Skin of body (tissue), 3 donors: ENCODE measurements at places on chromosomes 13 and 19.

DNA sequence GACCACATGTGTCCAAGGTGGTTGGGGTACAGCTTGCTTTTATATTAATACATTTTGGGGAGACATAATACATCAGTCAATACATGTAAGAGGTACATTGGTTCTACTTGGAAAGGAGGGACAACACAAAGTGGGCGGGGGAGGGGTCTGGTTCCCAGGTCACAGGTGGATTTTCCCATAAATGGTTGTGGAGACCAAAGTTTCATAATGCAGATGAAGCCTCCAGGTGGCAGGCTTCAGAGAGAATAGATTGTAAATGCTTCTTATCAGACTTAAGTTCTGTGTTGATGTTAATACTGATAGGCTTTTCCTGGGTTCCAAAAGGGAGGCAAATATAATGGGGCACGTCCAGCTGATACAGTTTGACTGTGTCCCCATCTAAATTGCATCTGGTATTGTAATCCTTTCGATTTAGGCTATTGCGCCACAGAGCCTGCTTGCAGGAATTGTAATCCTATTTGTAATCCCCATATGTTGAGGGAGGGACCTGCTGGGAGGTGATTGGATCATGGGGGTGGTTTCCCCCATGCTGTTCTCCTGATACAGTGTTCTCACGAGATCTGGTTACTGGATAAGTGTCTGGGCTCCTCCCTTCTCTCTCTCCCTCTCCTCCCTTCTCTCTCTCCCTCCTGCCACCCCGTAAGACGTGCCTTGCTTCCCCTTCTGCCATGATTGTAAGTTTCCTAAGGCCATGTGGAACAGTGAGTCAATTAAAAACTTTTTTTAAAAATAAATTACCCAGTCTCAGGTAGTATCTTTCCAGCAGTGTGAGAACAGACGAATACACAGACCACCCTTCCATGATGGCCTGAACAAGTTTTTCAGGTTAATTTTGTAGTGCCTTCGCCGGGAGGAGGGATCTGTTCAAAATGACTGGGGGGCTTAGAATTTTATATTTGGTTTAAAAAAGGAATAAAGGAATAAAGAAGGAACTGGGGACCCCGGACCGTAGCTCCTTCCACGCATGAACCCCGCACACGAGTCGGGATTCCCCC lies 44.9 kb downstream of the ZNF823 start:
- peak; percentile 74 for DNase-seq

DNA sequence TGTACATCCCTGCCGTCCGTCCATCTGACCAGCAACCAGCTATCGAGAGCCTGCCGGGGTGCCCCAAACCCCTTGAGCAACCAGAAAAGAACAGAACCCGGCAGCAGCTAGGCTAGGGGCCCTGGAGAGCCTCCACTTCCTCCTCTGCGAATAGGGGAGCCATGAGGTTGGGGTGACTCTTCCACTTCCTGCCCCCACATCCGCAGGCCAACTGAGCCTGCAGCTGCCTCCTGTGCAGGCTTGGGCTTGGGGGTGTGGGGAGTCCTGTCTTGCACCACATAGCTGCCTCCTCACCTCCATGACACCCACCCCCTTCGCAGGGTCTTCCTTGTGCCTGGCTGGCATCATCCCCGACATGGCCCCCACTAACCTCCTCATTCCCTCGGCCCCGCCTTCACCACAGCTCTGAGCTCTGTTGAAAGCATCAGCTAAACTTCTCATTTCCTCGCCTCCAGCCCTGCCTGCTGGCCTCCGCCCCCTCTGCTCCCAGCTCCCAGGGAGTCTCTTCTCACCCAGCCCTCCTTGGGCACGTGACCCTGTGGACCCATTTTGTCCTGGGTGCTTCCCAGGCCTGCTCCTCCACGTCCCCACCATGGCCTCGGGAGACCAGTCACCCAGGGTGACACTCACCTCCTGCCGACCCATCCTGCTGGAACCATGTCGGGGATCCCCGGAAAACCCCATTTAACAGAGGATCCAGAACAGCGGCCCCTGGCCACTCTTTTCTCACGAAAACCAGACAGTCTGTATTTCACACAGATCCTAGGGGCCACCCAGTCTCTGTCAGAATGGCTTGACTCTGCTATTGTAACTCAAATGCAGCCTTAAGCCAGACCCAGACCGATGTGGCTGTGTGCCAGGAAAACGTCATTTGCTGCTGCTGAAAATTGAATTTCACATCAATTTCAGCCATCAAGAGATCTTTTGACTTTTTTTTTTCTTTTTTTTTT lies 50.4 kb downstream of the MYO9B start:
- peak; percentile 24 for DNase-seq

DNA sequence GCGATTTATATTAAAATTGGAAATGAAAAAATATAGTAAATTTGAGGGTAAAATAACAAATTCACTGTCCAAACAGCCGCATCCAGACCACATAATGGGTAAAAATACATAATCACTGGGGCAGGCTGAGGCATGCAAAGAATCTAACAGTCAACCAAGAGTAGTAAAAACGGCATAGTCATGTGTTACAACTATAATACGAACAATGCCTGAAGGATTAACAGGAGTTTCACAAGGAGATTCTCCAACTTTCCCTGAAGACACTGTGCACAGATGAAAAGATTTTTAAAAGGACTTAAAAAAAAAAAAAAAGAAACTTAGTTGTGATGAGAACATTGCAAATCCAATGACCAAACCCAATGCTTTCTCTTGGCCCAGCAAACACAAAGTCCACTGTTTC lies 20.4 kb upstream of the ATXN8OS start:
- DNase-seq: no peak

- no peak for DNase-seq
Measured at GRCh38 chr13:110006304-110006703, 219.9 kb upstream of the IRS2 start.

DNA sequence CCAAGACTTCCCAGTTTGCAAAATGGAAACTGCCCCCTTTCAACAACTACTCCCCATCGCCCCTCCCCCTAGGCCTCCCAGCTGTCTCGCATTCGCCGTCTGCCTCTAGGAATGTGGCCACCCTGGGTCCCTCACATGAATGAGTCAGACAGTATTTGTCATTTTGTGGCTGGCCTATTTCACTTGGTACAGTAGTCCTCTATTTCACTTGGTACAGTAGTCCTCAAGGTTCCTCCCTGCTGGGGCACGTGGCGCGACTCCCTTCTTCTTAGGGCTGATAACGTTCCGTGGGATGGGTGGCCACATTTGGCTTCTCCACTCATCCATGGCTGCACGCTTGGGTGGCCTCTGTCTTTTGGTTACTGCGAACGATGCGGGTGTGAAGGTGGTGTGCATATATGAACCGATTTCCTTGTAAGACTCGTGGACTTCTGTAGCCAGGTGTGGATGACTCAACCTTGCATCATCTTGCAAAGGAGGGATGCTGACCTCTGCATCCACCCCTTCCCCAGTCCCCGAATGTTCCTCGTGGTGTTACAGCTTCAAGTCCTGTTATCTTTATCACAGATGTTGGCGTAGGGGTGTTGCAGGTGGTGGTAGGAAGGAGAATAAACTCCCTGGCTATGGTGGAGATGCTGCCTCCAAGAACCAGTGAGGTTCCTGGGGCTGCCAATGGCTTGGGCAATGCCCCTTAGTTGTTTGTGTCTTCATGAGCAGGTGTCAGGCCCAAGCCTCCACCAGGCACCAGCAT lies 112.1 kb upstream of the SOX1 start:
- no peak for DNase-seq

- no peak for DNase-seq
Measured at GRCh38 chr13:74550039-74550438, 415.8 kb upstream of the KLF12 start.

- peak; percentile 75 for DNase-seq
Measured at GRCh38 chr13:74661851-74662250, 527.6 kb upstream of the KLF12 start.

GRCh38 chr13:29748097-29748496 lies 102.3 kb downstream of the UBL3 start:
- no peak for DNase-seq

GRCh38 chr19:41420101-41420880 lies 6.9 kb downstream of the B3GNT8 start:
- no peak for DNase-seq

DNA sequence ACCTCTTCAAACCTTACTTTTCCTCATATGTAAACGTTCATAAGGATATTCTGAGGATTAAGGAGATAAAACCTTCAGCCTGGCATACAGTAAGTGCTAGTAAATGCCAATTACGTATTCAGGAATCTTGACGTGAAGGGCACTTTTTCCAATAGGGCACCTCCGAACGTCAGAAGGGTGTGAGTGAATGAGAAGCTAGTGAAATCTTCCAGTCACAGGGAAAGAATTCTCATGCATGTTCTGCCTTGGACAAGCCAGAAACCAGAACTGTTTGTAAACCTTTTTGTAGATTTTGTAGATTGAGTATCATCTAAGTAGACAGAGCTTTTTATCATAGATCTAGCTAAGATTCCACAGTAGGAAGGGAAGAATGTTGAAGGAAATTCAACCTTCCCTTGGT lies 16.5 kb downstream of the DGKH start:
- no peak for DNase-seq

DNA sequence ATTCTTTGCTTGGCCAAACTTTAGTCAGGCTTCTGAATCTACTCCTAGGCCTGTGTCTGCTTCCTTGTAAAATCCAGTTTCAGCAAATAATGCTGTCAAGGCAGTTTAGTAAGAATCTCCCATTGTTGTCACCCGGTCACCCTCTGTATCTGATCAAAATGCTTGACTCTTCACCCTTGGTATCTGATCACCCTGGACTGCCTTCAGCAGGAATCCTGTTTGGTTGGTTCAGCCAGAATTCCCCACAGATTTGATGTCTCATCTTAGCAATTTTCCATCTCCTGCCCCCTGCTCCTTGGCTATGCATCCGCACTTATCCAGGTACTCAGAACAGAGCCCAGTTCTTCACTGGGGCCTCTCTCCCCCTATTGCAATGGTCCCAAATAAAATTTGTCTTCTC lies 172.4 kb upstream of the UBL3 start:
- no peak for DNase-seq

DNA sequence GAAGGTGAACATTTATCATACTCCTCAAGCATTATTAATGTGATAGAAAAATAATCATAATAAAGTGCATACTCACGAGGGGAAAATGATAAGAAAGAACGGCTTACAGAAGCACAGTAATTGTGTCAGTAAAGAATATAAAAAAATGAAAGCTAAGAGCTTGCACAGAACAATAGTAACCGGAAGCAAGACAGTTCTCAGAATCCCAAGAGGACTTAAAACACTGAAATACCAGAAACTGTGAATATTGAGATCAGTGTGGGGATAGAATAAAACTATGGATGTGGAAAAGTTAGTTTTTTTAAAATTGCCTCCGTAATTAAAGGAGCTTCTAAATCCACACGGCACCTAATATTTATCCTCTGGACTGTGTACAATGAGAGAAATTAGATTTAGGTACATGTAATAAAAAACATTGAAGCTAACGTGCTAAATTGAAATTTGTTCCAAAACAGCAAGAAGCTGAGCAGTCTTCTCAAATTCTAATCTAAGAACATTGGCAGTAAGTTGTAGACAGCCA lies 482.7 kb downstream of the SLITRK6 start:
- DNase-seq: no peak

DNA sequence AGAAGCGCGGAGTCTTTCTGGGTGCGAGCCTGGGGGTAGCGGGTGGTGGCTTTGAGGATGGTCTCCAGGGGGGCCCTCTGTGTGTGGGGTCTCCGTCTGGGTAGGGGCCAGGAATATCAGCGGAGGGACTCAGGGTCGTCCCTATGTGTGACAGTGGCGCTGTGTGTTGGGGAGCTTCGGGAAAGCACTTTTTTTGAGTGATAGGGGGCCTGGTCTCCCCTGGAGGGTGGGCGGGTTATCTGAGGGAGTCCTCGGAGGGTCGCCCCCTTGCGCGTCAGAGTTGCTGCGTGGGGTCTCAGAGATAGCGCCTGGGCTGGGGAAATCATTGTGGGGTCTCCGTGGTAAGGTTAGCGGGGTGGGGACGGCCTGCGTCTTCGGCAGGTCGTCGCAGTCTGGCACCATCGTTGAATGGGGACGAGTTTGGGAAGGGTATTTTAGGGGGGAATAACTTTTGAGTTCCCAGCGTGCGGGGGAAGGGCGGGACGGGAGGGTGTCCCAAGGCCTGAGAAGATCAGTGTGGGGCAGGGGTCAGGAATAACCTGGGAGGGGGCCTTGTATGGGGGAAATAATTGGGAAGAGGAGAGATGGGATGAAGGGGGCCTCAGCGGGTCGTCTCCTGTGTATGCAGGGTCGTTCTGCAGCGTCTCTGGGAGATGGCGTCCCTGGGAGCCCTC lies 857 bp downstream of the IER2 start:
- DNase-seq: no peak

DNA sequence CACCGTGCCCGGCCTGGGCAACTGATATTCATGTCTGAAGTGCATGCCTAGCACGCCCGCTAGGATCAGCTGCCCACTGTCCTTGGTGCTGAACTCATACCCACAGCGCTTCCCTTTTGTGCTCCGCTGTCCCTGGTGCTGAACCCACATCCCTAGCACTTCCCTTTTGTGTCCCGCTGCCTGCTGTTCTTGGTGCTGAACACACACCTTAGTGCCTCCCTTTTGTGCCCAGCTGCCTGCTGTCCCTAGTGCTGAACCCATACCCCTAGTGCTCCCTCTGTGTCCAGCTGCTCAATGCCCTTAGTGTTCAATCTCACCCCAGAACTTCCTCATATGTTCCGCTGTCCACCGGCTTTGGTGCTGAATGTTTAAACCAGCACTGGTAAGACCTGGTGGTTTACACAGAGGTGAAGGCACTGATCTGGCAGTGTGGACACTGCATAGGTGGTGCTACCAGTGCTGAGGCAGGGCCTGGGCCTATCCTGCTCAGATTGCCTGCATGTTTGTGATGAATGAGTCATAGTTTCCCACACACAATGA lies 26.3 kb upstream of the SIGLEC11 start:
- DNase-seq: peak; percentile 73

GRCh38 chr19:28134311-28134710 lies 1078.6 kb downstream of the UQCRFS1 start:
- no peak for DNase-seq

DNA sequence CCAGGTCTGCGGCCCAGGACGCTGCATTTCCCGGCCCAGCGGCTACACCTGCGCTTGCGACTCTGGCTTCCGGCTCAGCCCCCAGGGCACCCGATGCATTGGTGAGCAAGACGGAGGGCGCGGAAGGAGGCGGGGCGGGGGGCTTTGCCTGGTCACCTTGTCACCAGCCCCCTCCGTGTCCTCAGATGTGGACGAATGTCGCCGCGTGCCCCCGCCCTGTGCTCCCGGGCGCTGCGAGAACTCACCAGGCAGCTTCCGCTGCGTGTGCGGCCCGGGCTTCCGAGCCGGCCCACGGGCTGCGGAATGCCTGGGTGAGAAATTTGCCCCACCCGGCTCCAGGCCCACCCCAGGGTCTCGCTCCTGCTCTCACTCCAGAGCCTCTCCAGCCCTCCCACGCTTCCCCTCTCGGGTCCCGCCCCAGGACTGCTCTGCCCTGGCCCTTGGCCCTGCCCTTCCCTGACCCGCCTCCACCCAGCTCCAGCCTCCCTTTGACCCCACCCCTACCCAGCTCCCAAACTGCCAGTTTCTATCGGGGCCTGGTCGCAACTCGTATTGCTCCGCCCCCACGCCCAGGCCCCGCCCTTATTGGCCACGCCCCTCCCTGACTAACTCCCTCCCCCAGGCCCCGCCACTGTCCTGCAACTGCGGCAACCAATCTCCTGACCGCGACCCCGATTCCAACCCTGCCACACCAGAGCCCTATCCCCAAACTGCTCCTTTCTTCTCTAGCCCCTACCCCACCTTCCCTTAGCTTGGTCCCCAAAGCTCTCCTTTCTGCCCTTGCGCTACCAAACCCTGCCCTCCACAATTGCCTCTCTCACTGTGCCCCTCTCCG lies 8.6 kb downstream of the LTBP4 start:
- peak; percentile 44 for DNase-seq
